Bronchial smooth muscle cell (primary cell): ENCODE measurements at places on chromosomes 2 and 18. TPM values are rescaled to one million over a fixed set of nuclear protein-coding genes. Genes with fewer than 3 reads are reported as not detected.

The SP9 gene
- total RNA-seq: not detected in 2 replicates

The SMYD5 gene
- 13.9 and 19.2 TPM in 2 replicates for total RNA-seq

The CD8A gene
- not detected in 2 replicates for total RNA-seq

The KCNJ13 gene
- total RNA-seq: not detected in 2 replicates

The MOB4 gene
- 18.9 and 19.8 TPM in 2 replicates for total RNA-seq

The STPG4 gene
- total RNA-seq: 0.16 TPM in 1 of 2 replicates, not detected in the other

The GTF2A1L gene
- 0.69 and 0.95 TPM in 2 replicates for total RNA-seq

The MLPH gene
- total RNA-seq: 2.8 and 5.4 TPM in 2 replicates

The CHCHD5 gene
- 12.3 and 24.4 TPM in 2 replicates for total RNA-seq

The CSRNP3 gene
- 1.9 and 2.0 TPM in 2 replicates for total RNA-seq

The NEU4 gene
- total RNA-seq: 0.16 and 0.17 TPM in 2 replicates

The SCN7A gene
- total RNA-seq: 9.5 and 14.3 TPM in 2 replicates

The HOXD12 gene
- not detected in 2 replicates for total RNA-seq

The TDRD15 gene
- total RNA-seq: not detected in 2 replicates

The GBX2 gene
- total RNA-seq: not detected in 2 replicates

The DTNA gene
- 12.6 and 19.1 TPM in 2 replicates for total RNA-seq

The MGAT4A gene
- total RNA-seq: under 0.01 TPM in 1 of 2 replicates, not detected in the other

The NEURL3 gene
- 0.09 and 0.16 TPM in 2 replicates for total RNA-seq

The PARD6G gene
- 1.6 and 2.0 TPM in 2 replicates for total RNA-seq
